ENCODE measurements at places on chromosomes 3 and 15.

DNA sequence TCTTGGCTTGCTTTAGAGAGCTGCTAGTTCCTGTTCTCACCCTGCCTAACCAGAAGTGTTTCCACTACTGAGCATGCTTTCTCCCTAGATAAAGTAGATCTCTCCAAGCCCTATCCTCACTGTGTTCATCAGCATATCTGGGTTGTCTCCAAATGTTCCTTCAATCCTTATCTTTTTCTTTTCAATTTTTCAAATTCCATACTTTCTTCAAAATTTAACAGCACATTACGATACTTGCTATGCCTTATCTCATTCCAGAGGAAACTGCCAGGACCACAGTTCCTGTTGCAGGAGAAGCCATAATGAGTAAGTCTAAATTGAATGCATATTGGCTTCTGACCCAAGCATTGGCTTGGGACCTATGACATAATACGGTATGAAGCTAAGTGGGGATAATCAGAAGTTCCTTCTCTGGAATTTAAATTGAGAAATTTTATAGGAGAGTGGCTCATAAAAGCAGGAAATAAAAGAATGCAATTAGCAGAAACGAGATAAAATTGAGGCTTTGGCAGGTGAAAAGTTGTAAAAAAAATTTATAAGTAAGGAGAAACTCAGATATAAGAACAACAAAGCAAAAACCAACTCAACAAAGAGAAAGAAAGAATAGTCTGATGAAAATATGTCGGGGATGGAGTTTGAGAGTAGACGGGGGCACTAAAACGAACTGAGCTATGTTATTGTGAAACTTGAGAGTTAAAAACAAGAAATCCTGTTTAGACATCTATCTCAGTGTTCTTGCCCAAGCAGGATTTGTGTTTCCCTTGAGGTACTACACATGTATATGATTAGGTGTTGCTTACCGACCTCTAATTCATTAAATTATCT, 631.7 kb upstream of the CCDC54 start:
- no peak for DNase-seq

DNA sequence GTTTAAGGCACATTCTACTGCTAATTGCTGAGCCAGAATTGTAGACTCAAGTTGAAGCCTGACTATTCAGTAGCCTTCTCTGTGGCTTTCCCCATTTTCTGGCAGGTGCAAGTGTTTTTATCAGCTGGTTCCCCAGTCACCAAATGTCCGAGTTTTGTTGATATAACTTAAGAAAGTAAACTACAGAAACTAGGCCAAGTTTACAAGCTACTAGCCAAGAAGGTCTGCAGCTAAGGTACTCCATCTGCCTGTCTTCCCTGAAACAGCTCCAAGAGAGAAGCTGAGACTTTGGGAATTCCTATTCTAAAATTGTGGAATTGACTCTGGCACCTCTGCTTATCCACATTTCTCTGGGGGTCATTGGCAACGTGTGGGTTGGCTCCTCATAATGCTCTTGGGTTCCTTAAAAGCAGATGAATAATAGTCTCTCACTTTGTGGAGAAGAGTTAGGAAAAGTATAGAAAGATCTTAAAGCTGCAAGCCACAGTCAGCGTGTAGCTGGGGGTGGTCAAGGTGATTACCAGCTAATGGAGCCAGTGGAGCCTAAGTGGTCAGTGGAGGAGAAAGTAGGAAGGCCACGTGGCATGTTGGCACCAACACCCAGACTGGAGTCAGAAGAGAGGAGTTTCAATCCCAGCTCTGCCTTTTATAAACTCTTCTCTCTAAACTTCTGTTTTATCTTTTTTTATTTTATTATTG, 128.8 kb downstream of the PEX5L start:
- DNase-seq, result no peak

DNA sequence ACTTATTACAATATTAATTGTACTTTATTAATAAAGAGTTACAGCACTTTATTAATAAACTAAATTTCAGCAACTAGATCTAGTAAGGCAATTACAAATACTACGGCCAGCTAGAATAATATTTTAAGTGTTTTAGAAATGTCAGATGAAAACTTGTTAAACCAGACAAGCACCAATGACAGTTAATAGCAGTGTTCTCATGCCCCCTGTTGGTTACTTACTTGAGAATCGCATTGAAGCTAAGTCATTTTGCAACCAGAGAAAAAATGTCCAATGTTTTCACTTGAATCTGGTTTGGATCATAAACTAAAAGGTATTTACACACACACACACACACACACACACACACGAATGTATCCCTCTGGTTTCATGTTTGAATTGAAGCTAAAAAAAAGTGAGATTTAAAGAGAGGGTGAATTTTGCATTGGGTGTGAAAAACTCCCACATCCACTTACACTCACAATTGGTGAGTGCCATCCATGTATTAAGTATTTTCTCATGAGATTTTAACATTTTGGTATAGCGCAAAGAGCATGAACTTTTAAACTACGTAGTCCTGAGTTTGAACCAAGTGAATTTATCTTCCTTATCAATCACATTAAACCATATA, 347.7 kb downstream of the ZBBX start:
- DNase-seq, result no peak

DNA sequence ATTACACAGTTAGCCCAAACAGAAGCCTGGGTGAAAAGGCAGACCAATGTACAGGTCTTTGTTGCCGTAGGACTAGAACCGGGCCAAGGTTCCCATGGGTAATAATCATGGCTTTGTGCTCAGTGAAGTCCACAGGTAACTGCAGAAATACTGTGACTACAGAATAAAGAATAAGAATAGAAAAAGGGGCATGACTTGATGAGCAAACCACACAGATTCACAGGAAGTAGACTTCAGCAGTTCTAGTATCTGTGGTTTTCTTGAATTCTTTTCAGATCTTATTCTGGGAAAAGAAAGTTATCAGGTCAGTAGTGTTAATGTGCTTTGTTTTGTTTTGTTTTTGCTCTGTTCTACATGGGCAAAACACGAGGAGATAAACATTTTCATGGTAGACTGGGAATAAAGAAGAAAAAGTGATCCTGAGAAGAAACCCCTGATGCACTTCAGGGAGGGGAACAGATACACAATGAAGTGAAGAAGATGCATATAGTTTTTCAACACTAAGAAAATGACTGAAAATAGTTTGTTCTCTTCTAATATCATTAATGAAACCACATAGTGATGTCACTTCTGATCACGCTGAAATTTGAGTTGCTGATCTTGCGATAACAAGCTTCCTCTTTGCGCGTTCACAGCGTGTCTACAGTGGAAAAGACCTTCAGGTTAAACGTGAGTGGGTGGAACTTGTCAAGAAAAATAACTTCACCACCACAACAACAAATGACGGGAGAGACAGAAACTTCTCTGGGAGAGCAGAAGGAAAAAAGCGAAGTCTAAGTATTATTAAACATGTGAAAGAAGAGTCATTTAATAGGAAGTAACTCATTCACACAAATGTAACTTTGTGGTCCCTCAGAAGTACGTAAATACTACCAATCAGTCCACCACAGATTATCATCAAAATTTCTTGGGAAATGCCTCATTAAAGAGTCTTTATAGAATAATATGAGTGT, 315.8 kb upstream of the SATB1 start:
- no peak for DNase-seq

- no peak for DNase-seq
These were observed 75.6 kb downstream of the VPS8 start for GRCh38 chr3:184887574-184887973.

GRCh38 chr15:72992841-72993252, 59.4 kb upstream of the NEO1 start:
- DNase-seq, result no peak

- DNase-seq, result no peak
These were observed 697.7 kb downstream of the TUSC7 start for GRCh38 chr3:117407317-117407716.

- no peak for DNase-seq
These were observed 596.7 kb upstream of the UBE2E2 start for GRCh38 chr3:22606461-22606860.

DNA sequence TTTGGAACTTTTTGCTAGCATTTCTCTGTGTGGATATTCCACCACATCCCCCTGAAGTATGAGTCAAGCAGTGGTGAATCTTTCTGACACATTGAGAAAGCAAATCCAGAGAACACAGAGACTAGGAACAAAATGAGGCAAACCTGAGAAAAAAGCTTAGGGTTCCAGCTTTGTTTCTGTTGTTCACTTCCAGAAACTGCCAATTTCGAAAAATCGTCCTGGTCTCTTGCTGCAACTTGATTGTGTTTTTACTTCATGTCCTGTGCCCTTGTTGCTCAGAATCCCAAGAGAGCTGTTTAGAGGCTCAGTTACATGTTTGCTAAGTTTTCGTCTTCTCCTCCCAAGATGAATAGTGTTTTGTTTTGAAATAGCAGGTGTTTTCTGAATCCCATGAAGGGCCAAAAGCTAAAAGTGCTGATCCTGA, 13.7 kb downstream of the MAP2K1 start:
- DNase-seq, result no peak

- DNase-seq, result no peak
These were observed 168.6 kb downstream of the KLF13 start for GRCh38 chr15:31495281-31495680.

DNA sequence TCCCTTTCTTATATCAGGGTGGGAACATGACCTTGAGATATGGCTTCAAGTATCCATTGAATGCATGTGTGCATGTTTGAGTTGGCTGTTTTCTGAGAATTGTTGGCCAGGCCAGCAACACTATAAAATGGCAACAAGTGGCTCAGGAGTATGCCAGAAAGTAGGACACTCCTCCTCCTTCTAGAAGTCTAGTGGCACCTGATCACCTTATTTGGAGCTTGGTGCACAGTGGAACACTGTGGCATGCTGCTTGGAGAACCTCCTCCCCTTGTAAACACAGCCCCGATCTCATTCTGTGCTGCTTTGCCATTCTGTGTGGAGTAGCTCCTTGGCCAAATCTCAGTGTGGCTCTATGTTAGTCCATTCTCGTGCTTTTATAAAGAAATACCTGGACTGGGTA, 114.8 kb upstream of the NDN start:
- no peak for DNase-seq

DNA sequence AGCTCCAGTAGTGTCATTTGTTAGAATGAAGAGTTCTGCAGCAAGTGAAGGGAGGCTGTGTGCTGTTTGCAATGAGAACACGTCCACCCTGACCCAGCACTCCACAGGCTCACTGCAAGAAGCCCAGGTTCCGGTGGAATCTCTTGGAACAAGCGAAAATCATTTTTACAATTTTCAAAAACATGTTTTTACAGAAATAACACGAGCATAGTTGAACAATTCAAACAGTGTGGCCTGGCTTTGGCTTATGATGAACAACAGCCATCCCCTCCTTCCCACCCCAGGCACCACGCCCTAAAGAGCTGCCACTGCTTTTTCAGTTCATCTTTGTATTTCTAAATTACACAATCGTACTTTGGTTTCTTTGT, 59.5 kb upstream of the KY start:
- no peak for DNase-seq

GRCh38 chr3:98577178-98577895, 16.1 kb downstream of the CPOX start:
- no peak for DNase-seq

GRCh38 chr3:30227571-30228301, 378.7 kb upstream of the TGFBR2 start:
- no peak for DNase-seq

Data from esophagus squamous epithelium (tissue), 5 donors.